ENCODE measurements at places on chromosomes 2 and 18. TPM values are rescaled to one million over a fixed set of nuclear protein-coding genes. Genes with fewer than 3 reads are reported as not detected.

GRCh38 chr2:33208400-33208799, 261.6 kb downstream of the LTBP1 start:
- DNase-seq, result no peak

- no peak for DNase-seq
Observed at GRCh38 chr18:75338631-75339030, 88.9 kb downstream of the SMIM21 start.

DNA sequence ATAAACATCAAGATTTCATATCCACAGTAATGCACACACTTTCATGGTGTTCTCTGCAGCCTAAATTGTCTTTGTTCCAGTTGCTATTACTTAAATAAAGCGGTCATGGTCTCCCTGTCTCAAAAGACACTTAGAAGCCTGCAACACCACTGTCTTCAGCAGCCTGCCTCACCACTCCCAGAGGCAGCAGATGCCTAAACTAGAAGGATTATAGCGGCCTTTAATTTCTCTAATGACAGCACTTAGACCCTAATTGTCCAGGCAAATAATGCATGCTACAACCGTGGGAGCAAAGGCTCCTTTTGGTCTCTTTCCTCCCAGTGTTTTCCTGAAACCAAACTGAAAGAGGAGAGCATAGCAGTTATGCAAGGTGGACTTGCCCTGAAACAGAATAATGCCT, 248.8 kb upstream of the SLC39A10 start:
- DNase-seq, result no peak

GRCh38 chr2:104834431-104835153, 19.3 kb upstream of the POU3F3 start:
- no peak for DNase-seq

DNA sequence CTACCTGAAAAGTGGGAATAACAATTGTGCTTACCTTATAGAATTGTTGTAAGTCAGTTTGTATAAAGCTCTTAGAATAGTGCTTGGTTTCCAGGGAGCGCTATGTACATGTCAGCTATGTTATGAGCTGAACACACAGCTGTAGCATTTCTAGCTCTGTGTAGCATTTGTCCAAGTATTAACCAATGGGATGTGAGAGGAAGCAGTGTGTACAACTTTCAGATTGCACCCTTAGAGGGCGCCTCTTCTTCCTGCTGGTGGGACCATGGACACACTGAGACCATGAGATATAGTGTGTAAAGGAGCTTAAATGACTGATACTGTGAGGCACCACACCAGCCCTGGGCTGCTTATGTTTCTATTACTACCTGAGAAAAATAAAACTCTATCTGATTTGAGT, 380.2 kb downstream of the LNPK start:
- no peak for DNase-seq

DNA sequence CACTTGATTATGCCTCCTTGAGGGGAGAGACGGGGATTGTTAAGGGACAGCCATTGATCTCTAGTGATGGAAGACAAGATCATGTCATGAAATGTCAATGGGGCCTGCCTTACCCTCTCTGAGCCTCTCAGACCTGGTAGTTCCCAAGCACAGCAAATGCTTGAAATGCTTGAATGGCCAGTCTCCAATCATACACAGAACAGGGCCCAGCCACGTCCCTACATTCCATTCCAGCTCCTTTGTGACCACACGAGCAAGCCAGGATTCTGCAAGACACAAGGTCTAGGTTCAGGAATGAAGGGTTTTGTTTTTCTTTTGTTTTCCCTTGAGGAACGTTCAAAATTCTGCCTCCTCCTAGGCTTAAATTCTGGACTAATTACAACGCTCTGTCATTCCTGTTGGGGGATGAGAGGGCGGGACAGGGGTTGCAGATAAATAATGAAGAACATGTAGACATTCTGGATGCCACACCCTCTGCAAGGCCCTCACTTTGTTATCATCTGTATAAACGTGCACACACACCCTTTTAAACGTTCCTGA, 98.1 kb upstream of the YPEL5 start:
- DNase-seq, result no peak

- DNase-seq, result no peak
Observed at GRCh38 chr18:13611601-13612195, 114.7 kb downstream of the FAM210A start.

GRCh38 chr2:72132981-72133720, 14.5 kb downstream of the CYP26B1 start:
- DNase-seq, result no peak

DNA sequence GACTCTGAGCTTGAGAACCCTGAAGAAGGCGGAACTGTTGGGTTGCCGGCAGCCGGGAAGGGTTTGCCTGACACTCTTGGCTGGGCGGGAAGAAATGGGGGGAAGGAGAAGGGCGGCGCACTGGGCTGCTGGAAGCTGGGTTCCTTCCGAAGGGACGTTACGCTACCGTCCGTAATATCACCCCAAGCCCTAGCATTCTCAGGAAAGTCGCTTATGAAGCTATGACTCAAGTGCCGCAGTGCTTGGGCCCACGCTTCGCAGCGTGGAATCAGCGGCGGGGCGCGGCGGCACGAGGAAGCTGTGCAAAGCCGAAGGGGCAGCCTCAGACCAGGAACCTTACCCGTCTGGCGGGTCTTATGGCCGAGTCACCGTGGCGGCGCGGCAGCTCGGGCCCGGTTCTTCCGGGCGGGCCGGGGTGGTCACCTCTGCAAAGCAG, 50.2 kb upstream of the SIGLEC15 start:
- peak; percentile 85 for DNase-seq

GRCh38 chr18:67919316-67919715, 402.8 kb upstream of the DSEL start:
- no peak for DNase-seq

GRCh38 chr2:31300309-31300708, 66.4 kb downstream of the EHD3 start:
- DNase-seq, result no peak

GRCh38 chr2:165067643-165068486, 112.5 kb upstream of the SLC38A11 start:
- DNase-seq, result peak; percentile 71

The ANKRD30BL gene
- polyA plus RNA-seq, result not detected

The CIB4 gene
- not detected for polyA plus RNA-seq

The SMYD1 gene
- polyA plus RNA-seq, result 377 TPM

The OTOS gene
- not detected for polyA plus RNA-seq

The TRABD2A gene
- polyA plus RNA-seq, result 0.54 TPM
